ENCODE measurements at places on chromosomes 2 and 18.

DNA sequence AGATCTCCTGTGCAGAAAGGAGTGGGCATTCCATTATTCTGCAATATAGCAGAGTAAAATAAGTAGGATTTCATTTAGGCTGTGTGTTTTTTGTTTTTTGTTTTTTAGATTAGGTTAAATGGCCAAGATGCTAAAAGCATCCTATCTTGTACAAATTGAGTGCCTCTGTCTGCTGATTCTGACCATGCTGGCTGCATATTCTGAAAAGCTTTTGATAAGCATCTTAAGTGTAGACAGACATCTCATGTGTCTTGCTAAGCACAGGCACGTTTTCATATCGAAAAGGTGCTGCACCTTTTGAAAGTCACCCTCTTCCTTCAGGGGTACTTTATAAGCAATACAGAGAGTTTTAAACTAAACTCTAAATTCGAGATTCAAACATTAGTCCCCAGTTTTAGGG lies 74.0 kb upstream of the BCL11A start:
- DNase-seq, result no peak

GRCh38 chr2:184564092-184564491 lies 34.2 kb upstream of the ZNF804A start:
- DNase-seq, result no peak

- no peak for DNase-seq
These were observed 56.0 kb upstream of the PTPRM start for GRCh38 chr18:7511106-7511505.

DNA sequence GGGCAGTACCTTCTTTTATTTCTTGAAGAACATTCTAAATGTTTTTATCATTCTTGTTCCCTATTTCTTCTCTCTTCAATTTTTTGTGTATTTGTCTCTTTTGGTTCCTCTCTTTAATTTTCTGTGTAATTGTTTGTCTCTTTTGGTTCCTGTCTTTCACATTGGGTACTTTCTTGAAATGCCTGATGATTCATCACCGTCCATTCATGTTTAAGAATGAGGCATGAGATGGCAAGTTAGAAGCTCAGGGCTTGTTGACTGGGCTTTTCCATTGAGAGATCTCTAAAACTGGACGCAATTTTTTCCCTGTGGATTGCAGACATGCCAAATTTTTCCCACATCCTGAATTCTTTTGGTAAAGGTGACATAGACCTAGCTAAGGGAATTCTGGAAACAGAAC lies 33.7 kb upstream of the IL1R2 start:
- no peak for DNase-seq

GRCh38 chr2:25340181-25340921 lies 1.4 kb downstream of the DNMT3A start:
- DNase-seq, result no peak

DNA sequence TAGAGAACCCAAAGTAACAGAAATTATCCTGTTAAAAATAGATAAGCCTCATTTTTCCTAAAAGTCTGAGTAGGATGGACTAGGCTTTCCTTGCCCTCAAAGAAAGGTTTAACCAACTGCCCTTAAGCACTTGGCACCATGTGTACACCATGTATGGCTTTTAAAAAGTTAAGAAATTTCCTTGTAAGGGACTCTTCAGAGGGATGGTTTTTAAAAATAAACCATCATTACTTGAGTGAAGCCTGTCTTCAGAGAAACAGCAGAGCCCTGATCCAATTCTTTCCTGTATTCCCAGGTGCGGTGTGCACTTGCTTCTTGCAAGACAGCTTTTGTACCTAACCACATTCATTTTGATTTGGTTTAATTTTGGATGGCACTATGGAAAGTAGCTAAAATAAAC lies 1.1 kb upstream of the NEMP2 start:
- DNase-seq, result no peak

GRCh38 chr18:27428716-27429475 lies 243.8 kb upstream of the CHST9 start:
- DNase-seq, result no peak

- no peak for DNase-seq
These were observed 144.6 kb downstream of the TDRD15 start for GRCh38 chr2:21268197-21268877.

DNA sequence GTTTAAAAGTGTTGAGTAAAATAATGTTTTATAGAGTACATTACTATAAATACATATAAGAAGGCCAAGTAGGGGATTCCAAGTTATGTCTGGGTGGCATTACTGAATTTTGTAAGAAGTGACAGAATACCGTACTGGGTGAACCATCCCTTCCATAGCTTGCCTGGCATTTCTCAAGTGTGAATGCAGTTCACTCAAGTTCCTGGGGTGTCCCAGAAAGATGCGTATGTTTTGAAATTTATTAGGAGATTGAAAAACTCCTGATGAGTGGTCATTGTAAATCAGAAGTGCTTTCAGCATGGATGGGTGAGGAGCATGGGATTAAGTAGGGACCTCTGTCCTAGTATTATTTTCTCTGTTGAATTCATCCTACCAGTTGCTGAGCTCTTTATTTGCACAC lies 103.2 kb downstream of the VAPA start:
- no peak for DNase-seq

GRCh38 chr2:120876526-120877280 lies 141.0 kb downstream of the GLI2 start:
- DNase-seq, result no peak

DNA sequence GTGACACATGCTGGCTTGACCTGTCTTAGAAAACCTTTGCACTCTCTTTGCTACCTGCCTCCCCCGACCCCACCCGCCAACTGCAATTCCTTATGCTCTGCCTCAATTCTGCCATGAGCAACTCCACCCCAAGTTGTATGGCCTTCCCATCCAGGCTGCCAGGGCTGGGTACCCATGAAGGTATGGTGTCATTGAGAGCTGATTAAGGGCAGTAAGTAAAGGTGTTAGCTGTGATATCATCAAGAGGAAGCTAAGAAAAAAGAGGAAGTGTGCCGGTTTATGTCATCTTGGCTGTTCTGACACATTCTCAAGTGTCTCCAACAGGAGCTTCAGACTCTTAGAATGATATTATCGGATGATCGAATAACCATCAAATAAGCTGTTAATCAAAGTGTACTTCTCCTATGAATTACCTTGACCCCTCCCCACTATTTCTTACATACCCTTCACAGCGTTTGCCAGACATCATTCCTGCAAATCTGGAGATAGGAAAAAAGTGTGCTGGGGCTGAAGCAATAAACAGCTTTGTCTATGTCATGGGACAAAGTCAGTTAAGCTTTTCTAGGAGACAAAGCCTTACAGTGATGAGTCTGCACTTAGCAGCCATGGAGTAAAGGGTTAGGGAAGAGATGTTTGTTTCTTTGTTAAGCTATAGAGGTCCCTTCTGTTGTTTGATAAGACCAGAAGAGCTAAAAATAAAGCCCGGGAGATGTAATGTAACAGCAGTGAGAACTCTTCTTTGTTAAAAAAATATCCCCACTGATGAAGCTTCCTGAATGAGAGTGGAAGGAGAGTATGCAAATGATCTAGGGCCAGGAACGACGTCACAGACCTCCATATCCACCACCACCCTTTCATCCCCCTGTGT lies 40.4 kb upstream of the SMAD2 start:
- no peak for DNase-seq

Data from stimulated activated CD8-positive, alpha-beta memory T cell treated with anti-CD3 and anti-CD28 coated beads, Interleukin-7, amount 100 ng/mL, for 24 hours (primary cell).